CD4-positive, alpha-beta T cell treated with Interferon gamma for 1 hour (primary cell): ENCODE measurements at places on chromosomes 1 and 21.

DNA sequence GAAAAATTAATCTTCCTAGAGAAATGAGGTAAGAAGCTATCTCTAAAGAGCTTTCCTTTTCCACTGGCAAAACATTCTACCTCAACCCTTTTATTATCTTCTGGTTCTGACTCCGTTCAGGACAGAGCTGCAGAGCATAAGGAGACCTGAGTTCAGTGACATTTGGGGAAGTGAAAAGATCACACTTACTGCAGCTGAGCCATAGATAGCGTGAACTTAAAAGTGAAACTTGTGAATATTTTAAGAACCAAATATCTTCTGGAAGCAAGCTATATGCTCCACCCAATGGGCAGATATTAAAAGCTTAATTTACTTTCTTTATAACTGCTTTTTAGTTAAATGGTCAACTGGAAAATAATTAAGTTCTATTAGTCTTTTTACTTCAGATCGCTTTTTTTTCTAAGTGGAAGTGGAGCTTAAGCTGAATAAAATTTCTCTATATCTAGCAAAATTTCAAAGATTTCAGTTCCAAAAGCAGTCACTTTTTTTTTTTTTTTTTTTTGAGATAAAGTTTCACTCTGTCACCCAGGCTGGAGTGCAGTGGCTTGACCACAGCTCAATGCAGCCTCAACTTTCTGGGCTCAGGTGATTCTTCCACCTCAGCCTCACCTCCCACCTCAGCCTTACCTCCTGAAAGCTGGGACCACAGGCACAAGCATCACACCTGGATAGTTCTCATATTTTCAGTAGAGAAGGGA, 11.9 kb downstream of the PTPN22 start:
- no peak for DNase-seq

DNA sequence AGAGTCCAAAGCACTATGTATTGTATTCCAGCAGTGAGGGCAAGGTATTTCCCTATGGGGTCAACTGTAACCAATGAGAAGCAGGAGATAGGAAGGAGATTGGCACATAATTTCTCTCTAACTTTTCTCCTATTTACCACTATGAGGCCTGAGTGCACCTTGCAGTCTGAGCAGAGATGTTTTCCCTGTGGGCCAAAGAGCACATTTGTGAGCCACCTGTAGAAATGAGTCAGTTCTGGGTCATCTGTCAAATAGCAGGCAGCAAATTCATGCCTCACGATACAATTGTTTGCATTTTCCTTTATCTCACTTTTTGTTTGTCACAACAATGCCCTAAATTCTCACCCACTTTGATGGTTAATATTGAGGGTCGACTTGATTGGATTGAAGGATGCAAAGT, 547.2 kb upstream of the NCAM2 start:
- no peak for DNase-seq

DNA sequence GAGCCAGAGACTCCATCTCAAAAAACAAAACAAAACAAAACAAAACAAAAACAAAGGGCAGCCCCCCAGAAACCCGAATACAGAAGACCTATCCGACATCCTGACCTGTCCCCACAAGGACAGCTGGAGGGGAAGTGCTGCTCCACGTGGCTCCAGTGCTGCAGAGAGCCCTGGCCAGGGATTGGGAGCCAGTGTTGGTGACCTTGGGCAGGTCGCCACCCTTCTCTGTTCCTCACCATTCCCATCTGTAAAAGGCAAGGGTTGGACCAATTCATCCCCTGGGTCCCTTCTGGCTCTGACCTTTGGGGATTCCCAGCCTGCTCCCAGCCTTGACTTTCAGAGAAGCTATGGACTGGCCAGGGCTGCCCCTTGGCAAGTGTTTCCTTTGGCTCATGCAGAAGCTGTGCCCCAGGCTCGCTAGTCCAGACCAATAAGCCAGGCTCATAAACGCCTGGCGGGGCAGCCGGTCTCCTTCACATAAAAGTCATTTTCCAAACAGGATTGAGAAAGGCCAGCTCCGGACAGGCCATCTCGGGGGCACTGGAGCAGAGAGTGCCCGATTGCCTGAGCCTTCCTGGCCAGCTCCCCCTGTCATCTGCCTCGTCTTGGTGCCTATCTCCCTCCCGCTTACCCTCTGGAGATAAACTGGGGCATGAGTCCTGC, 20.0 kb upstream of the PADI1 start:
- DNase-seq, result no peak

DNA sequence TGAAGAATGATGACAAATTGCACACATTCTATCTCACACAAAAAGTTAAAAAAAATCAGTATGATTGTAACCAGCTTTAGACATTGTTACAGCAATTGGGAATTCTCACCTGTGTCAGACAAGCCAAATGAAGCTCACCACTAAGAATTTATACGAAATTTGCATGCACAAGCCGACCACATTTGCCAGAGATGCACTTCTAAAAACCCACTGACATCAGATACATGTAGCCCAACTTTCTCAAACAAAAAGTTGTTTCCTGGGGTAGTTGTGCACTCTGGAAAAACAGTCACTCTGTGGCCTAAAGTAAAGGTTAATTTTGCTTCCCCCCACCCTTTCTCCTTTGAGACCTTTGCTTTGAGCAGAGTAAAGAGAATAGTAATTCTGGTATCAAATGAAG, 67.9 kb upstream of the IL12RB2 start:
- no peak for DNase-seq

- DNase-seq, result no peak
Measured at GRCh38 chr21:41215856-41216408, 48.0 kb downstream of the BACE2 start.

DNA sequence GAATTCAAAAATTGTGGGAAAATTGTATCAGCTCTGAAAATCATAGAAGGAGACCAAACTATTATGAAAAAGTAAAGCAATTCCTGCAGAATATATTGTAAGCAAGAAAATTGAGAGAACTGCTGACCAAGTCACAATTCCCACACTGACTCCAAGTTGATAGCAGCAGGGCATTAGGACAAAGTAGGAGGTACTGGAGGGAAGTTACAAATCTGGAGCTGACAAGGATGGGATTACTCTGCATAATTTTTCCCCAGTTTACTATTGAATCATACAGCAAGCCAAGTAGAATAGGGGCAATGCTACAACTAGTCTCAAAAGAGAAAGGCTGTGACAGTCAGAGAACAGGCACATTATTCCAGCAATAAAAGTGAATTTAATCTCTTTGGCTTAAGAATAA, 161.3 kb upstream of the USP25 start:
- no peak for DNase-seq

GRCh38 chr1:217524787-217525520, 105.9 kb downstream of the GPATCH2 start:
- no peak for DNase-seq

DNA sequence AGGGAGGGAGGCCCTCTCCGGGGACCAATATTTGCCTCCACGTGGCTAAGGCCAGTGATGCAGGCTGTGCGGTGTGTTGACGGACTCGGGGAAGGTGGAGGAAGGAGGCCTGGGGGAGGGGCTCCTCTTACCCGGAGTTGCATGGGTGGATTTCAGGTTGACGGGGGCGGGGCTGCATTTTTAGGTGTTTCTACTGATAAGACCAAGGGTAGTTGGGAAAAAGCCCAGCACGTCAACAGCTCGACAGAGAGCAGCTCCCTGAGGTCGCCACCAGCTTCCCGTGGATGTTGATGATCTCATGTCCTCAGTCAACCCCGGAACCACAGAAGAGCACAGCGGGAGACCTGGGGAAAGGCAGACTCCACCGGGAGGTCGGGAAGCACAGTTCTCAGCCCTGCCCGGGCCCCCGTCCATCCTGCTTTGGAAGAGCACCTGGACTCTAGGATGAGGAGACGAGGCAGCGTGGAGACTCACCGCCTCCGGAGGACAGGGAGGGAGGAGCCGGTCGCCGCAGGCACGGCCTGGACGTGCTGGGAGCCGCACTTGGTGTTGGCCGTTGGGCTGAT, 32.9 kb upstream of the COL6A1 start:
- DNase-seq, result no peak

DNA sequence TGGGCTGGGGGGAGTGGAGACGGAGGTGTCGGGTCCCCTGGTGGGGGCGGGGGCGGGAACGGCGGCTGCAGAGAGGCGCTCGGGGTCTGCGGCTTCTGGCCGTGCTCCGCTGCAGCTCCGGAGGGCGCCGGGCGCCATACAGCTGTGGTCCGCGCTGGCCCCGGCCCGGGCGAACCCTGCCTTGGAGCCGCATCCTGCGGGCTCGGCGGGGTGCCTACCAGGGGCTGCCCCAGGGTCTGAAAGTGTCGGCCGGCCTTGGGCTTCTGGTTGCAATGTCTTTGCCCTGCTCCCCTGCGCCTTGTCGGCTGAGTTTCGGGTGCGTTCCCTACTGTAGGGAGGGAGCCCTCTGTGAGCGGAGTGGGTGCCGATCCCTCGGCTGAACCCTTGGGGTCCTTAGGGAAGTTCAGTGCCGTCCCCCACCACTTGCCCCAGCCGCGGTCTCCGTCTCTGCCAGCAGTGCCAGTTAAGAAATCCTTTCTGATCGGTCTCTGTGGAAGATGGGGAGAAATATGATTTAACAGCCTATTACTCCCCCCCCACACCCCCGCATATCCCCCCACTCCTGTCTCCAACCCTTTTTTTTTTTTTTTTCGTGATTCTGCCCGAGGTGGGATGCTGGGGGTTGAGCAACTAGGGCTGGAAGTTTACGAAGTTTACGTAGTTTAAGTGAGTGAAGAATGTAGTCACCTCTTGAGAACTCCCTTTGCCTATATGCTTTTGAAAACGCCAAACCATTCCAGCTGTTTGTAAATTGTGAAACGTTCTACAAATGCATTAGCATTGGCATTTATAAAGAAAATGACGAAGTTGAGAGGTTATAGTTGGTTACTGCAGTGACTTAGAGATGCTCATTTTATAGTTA, 588 bp downstream of the NEXN start:
- no peak for DNase-seq
